ENCODE measurements at places on chromosomes 4 and X. TPM values are rescaled to one million over a fixed set of nuclear protein-coding genes. Genes with fewer than 3 reads are reported as not detected.

GRCh38 chrX:130879869-130880268 lies 23.1 kb downstream of the ENOX2 start:
- peaks cover 3% of the 10 kb centered on the region for H3K4me1 ChIP-seq
- H3K4me3 ChIP-seq = no peak overlapping the region
- no peak for DNase-seq
- no peaks in the 10 kb centered on the region for H3K27me3 ChIP-seq
- H3K27ac ChIP-seq = no peak overlapping the region
- H3K36me3 ChIP-seq = no peaks in the 10 kb centered on the region

GRCh38 chr4:112282860-112283667 lies 2.6 kb downstream of the TIFA start:
- no peaks in the 10 kb centered on the region for H3K27me3 ChIP-seq
- no peak overlapping the region for H3K27ac ChIP-seq
- DNase-seq = no peak
- H3K36me3 ChIP-seq = no peaks in the 10 kb centered on the region
- no peak overlapping the region for H3K4me3 ChIP-seq
- peaks cover 19% of the 10 kb centered on the region for H3K4me1 ChIP-seq

The HSPA4L gene
- polyA plus RNA-seq = 14.3 TPM

- H3K4me1 ChIP-seq = peaks cover 16% of the 10 kb centered on the region
- H3K4me3 ChIP-seq = no peak overlapping the region
- H3K27me3 ChIP-seq = peaks cover 60% of the 10 kb centered on the region
- H3K27ac ChIP-seq = no peak overlapping the region
- no peaks in the 10 kb centered on the region for H3K36me3 ChIP-seq
Observed at GRCh38 chr4:1050486-1051213, 39.2 kb downstream of the FGFRL1 start.

- H3K27ac ChIP-seq = no peak overlapping the region
- H3K4me3 ChIP-seq = no peak overlapping the region
- DNase-seq = no peak
- no peaks in the 10 kb centered on the region for H3K4me1 ChIP-seq
- H3K36me3 ChIP-seq = no peaks in the 10 kb centered on the region
- no peaks in the 10 kb centered on the region for H3K27me3 ChIP-seq
Observed at GRCh38 chr4:81502564-81502963, 30.9 kb upstream of the RASGEF1B start.

- H3K4me3 ChIP-seq = no peak overlapping the region
- no peaks in the 10 kb centered on the region for H3K36me3 ChIP-seq
- no peak for DNase-seq
- H3K4me1 ChIP-seq = no peaks in the 10 kb centered on the region
- no peak overlapping the region for H3K27ac ChIP-seq
Observed at GRCh38 chr4:113026556-113026955, 22.9 kb upstream of the ANK2 start.

The SHISA3 gene
- polyA plus RNA-seq = not detected

The TMPRSS11A gene
- polyA plus RNA-seq = 0.10 TPM

GRCh38 chrX:53678667-53679066 lies 7.9 kb downstream of the HUWE1 start:
- peaks cover 1% of the 10 kb centered on the region for H3K36me3 ChIP-seq
- H3K27me3 ChIP-seq = no peaks in the 10 kb centered on the region
- no peak for DNase-seq
- no peak overlapping the region for H3K4me3 ChIP-seq
- H3K4me1 ChIP-seq = peaks cover 6% of the 10 kb centered on the region

- no peaks in the 10 kb centered on the region for H3K27me3 ChIP-seq
- no peaks in the 10 kb centered on the region for H3K4me1 ChIP-seq
- no peaks in the 10 kb centered on the region for H3K36me3 ChIP-seq
- H3K4me3 ChIP-seq = no peak overlapping the region
- no peak for DNase-seq
- H3K27ac ChIP-seq = no peak overlapping the region
Observed at GRCh38 chrX:57103489-57103888, 17.9 kb downstream of the SPIN2B start.

DNA sequence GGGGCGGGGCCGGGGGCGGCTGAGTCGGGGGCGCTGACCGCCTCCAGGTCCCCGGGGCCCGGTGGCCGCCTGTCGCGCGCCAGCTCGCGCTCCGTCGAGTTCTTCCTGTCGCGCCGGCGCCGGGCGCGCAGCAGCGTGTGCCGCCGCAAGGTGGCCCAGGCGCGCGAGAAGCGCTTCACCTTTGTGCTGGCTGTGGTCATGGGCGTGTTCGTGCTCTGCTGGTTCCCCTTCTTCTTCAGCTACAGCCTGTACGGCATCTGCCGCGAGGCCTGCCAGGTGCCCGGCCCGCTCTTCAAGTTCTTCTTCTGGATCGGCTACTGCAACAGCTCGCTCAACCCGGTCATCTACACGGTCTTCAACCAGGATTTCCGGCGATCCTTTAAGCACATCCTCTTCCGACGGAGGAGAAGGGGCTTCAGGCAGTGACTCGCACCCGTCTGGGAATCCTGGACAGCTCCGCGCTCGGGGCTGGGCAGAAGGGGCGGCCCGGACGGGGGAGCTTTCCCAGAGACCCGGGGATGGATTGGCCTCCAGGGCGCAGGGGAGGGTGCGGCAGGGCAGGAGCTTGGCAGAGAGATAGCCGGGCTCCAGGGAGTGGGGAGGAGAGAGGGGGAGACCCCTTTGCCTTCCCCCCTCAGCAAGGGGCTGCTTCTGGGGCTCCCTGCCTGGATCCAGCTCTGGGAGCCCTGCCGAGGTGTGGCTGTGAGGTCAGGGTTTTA lies 1.5 kb downstream of the ADRA2C start:
- no peak overlapping the region for H3K27ac ChIP-seq
- H3K4me1 ChIP-seq = no peaks in the 10 kb centered on the region
- peaks cover 54% of the 10 kb centered on the region for H3K27me3 ChIP-seq
- DNase-seq = no peak
- no peaks in the 10 kb centered on the region for H3K36me3 ChIP-seq

DNA sequence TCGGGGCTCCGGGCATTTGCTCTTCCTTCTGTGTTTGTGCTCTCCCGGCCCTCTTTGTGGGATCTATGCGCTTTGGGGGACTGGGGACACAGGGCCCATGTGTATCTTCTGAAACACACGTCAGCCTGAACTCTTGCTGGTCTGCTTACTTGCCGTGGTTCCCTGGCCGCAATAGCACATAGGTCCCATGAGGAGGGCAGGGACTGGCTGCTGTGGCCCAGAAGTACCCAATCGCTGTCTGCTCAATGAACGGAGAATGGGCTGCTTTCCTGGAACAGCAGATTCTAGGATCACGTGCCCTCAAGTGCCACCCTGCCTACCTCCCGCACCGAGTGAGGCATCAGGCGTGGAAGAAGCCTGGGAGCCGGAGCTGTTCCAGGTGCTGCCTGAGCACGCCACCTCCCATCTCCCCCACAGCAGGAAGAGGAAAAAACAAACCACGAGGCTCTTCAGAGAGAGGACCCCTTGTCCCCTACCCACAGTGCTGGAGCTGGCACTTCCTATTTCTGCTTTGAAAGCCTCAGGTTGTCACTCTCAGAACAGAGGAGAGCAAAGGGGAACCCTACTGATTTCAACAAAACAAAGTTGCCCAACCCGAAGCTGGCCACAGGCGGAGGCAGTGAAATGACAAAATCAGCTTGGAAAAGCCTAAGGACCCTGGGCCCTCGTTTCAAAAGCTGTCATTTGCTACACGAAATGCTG lies 3.8 kb downstream of the G6PD start:
- peak overlapping the region; percentile 11 for H3K4me3 ChIP-seq
- H3K27ac ChIP-seq = peak overlapping the region; percentile 86
- peaks cover 1% of the 10 kb centered on the region for H3K36me3 ChIP-seq
- no peak for DNase-seq

- no peak overlapping the region for H3K4me3 ChIP-seq
- H3K27ac ChIP-seq = no peak overlapping the region
- peaks cover 11% of the 10 kb centered on the region for H3K4me1 ChIP-seq
- no peaks in the 10 kb centered on the region for H3K36me3 ChIP-seq
Observed at GRCh38 chrX:69317721-69318120, 152.5 kb upstream of the PJA1 start.

The CNKSR2 gene
- polyA plus RNA-seq = 0.63 TPM

GRCh38 chr4:30718021-30718542 lies 2.1 kb upstream of the PCDH7 start:
- H3K4me1 ChIP-seq = peaks cover 7% of the 10 kb centered on the region
- no peaks in the 10 kb centered on the region for H3K27me3 ChIP-seq
- peaks cover 4% of the 10 kb centered on the region for H3K36me3 ChIP-seq
- peak overlapping the region; percentile 55 for H3K4me3 ChIP-seq

- no peak for DNase-seq
- no peaks in the 10 kb centered on the region for H3K36me3 ChIP-seq
- H3K27me3 ChIP-seq = peaks cover 14% of the 10 kb centered on the region
Observed at GRCh38 chr4:139963708-139964107, 190.3 kb downstream of the MAML3 start.

The WDR17 gene
- 0.39 TPM for polyA plus RNA-seq

GRCh38 chrX:77937291-77937690 lies 26.8 kb downstream of the ATP7A start:
- H3K36me3 ChIP-seq = no peaks in the 10 kb centered on the region
- no peak overlapping the region for H3K27ac ChIP-seq
- no peak overlapping the region for H3K4me3 ChIP-seq
- no peak for DNase-seq
- no peaks in the 10 kb centered on the region for H3K27me3 ChIP-seq

DNA sequence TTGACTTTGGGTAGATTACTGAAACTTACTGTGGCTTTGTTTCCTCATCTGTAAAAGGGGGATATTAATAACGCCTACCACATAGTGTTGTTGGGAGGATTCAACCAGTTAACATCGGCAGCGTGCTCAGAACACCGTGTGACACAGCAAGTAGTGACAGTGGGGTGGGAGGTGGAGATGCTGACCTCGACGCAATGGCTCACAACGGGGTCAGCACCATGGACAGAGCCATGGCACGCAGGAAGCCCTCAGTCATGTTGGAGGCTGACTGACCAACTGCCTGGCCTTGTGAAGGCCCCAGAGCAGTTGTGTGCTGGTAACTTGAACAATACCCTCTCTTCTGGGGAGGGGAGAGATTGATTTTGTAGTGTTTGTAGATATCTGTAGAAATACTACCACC lies 93.2 kb downstream of the WFS1 start:
- DNase-seq = no peak
- H3K4me3 ChIP-seq = no peak overlapping the region
- H3K36me3 ChIP-seq = no peaks in the 10 kb centered on the region
- no peak overlapping the region for H3K27ac ChIP-seq
- no peaks in the 10 kb centered on the region for H3K27me3 ChIP-seq

- no peaks in the 10 kb centered on the region for H3K27me3 ChIP-seq
- peaks cover 30% of the 10 kb centered on the region for H3K4me1 ChIP-seq
- H3K27ac ChIP-seq = peak overlapping the region; percentile 49
- no peak for DNase-seq
Observed at GRCh38 chr4:183348706-183349659, 26.8 kb upstream of the CLDN24 start.

GRCh38 chr4:73608689-73609594 lies 11.3 kb downstream of the RASSF6 start:
- DNase-seq = no peak
- H3K4me3 ChIP-seq = no peak overlapping the region
- H3K36me3 ChIP-seq = peaks cover 3% of the 10 kb centered on the region
- H3K4me1 ChIP-seq = peaks cover 52% of the 10 kb centered on the region
- no peaks in the 10 kb centered on the region for H3K27me3 ChIP-seq
- H3K27ac ChIP-seq = peak overlapping the region; percentile 73

DNA sequence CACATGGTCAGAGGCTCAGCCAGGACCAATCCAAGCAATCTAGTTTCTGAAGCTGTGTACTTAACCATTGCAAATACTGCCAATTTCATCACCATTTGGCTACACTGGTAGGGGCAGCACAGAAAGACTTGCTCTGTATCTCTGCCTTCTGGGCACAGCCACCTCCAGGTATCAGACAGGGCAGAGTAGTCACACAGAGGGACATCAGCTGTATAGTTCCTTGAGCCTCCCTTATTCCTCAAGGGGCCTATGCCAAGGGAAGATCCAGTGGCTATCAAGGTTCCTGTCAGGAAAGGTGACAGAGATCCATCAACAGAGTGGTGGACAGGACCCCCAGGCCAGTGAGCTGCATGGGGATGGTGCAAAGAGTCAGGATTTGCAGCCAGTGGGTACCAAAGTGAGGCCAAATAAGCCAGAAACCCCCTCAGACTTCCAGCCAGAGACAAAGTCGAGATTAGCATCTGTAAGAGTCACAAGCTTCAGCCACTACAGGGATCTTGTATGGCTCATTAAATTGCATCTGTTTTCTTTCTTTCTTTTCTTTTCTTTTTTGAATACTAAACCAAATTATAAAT lies 381.6 kb upstream of the CPEB2 start:
- no peak for DNase-seq
- no peaks in the 10 kb centered on the region for H3K36me3 ChIP-seq
- no peak overlapping the region for H3K27ac ChIP-seq
- no peaks in the 10 kb centered on the region for H3K27me3 ChIP-seq
- no peak overlapping the region for H3K4me3 ChIP-seq

DNA sequence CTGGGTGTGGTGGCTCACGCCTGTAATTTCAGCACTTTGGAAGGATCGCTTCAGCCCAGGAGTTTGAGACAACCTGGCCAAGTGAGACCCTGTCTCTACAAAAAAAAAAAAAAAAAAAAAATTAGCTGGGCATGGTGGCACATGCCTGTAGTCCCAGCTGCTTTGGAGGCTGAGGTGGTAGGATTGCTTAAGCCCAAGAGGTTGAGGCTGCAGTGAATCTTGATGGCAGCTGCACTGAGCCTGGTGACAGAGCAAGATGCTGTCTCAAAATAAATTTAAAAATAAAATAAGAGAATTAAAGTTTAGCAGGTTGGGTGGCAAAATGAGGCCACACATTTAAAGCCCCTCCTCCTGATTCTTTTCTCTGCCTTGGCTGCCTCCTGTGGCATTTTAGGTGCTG lies 47.1 kb downstream of the HTT start:
- H3K4me1 ChIP-seq = no peaks in the 10 kb centered on the region
- DNase-seq = no peak
- H3K4me3 ChIP-seq = no peak overlapping the region
- no peaks in the 10 kb centered on the region for H3K27me3 ChIP-seq

GRCh38 chr4:52051615-52052474 lies 741 bp downstream of the SPATA18 start:
- H3K36me3 ChIP-seq = no peaks in the 10 kb centered on the region
- peak overlapping the region; percentile 62 for H3K4me3 ChIP-seq
- H3K4me1 ChIP-seq = peaks cover 14% of the 10 kb centered on the region
- peak; percentile 67 for DNase-seq
- H3K27ac ChIP-seq = peak overlapping the region; percentile 77

DNA sequence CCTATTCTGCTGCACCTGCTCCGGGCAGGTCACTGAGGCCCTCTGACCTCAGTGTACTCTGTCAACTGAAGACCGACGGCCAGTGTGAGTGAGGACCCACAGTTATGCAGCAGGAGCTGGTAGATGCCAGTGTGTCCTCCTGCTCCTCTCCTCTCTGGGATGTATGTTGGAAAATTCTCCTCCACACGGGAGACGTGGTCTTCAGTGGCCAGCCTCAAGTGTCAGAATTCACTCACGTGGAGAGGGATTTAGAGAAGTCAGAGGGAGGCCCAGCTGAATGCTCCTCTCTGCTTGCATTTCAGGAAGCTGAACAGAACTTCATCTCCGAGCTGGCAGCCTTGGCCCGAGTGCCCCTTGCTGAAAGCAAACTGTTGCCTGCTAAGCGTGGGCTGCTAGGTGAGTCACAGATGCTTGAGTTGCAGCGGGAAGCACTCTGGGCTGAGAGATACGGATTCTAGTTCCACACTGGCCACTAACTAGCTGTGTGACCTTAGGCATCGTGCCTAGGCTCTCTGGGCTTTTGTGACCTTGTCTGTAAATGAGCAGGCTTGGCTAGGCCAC lies 83.6 kb downstream of the CRMP1 start:
- no peaks in the 10 kb centered on the region for H3K4me1 ChIP-seq
- no peak overlapping the region for H3K4me3 ChIP-seq
- H3K27me3 ChIP-seq = no peaks in the 10 kb centered on the region
- no peak overlapping the region for H3K27ac ChIP-seq
- no peak for DNase-seq
- H3K36me3 ChIP-seq = peaks cover 62% of the 10 kb centered on the region

GRCh38 chrX:1403228-1403627 lies 11.3 kb upstream of the SLC25A6 start:
- H3K4me3 ChIP-seq = no peak overlapping the region
- no peaks in the 10 kb centered on the region for H3K27me3 ChIP-seq
- no peak for DNase-seq
- H3K4me1 ChIP-seq = no peaks in the 10 kb centered on the region

All from keratinocyte (primary cell).